Fibroblast of pulmonary artery (primary cell): ENCODE measurements at places on chromosomes 2 and 18.
A peak's percentile ranks its signal among the peaks of the same experiment; 100 is the strongest.

- DNase-seq: peak; percentile 91
Observed at GRCh38 chr2:235594041-235594440, 100.2 kb downstream of the AGAP1 start.

- no peak for DNase-seq
Observed at GRCh38 chr2:85032621-85033020, 61.7 kb downstream of the KCMF1 start.

GRCh38 chr18:55522011-55522410 is 66.0 kb downstream of the TCF4 start:
- no peak for DNase-seq

DNA sequence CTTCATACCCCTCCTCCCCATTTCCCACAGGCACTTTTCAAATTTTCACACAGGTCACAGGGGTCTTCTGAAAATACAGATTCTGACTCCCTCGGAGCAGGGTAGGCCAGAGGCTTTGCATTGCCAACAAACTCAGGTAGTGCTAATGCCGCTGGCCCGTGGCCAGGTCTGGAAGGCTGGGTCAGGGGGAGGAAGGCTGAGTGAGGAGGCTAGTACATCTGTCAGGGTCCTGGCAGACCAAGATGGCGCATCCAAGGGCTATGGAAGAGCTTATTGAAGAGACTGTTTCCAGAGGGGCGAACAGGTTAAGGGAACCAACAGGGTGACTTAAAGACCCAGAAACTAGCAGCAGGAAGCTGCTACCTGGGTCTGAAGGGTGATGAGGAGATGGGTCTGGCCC is 336.7 kb upstream of the ID2 start:
- no peak for DNase-seq
